ENCODE measurements at places on chromosomes 4 and X.

GRCh38 chrX:36019125-36019524 is 99.6 kb downstream of the CFAP47 start:
- no peak for DNase-seq

DNA sequence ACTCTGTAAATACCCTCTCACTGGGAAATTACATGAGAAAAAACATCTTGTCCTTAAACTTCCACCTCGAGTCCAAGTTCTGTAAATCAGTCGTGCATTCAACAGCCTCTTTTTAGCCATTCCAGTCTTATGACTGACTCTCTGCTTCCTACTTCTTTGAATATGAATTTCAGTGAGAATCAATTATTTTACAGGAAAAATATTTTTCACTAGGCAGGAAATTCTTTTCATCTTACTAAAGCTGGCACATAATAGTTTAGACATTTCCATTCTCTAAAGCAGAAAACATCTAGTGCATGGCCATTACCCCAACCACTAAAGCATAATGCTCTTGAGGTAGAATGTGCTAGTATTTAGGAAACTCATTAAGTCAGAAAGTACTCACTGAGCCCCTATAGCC is 565.7 kb upstream of the FAT1 start:
- DNase-seq: no peak

GRCh38 chr4:169348541-169348940 is 77.8 kb upstream of the SH3RF1 start:
- no peak for DNase-seq

GRCh38 chrX:154040307-154040756 is 20.6 kb upstream of the IRAK1 start:
- no peak for DNase-seq

- no peak for DNase-seq
Measured at GRCh38 chrX:73562458-73562857, 539 bp upstream of the CHIC1 start.

- peak; percentile 50 for DNase-seq
Measured at GRCh38 chr4:105147553-105148161, 981 bp downstream of the TET2 start.

GRCh38 chrX:48940404-48940955 is 16.9 kb downstream of the OTUD5 start:
- DNase-seq: no peak

- peak; percentile 36 for DNase-seq
Measured at GRCh38 chr4:108426493-108426892, 193.9 kb upstream of the RPL34 start.

GRCh38 chr4:124936427-124936826 is 223.9 kb upstream of the ANKRD50 start:
- peak; percentile 76 for DNase-seq

DNA sequence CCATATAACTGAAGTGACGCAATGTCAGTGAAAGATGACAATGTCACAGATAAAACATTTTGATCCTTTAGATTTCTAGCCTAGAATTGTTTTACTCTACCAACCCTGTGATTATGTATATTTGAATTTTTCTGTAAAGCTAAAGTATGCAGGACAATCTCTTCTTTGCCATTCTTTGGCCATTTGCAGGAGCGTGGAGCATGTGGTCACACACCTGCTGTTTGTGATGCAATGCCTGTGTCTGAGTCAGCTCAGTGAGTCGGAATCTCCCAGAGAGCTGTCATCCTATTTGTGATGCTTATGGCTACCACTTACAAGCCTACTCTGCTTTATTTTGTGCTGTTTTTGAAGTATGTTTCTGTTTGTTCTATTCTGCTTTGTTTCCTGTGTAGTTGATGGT is 214.5 kb downstream of the NAF1 start:
- peak; percentile 37 for DNase-seq

DNA sequence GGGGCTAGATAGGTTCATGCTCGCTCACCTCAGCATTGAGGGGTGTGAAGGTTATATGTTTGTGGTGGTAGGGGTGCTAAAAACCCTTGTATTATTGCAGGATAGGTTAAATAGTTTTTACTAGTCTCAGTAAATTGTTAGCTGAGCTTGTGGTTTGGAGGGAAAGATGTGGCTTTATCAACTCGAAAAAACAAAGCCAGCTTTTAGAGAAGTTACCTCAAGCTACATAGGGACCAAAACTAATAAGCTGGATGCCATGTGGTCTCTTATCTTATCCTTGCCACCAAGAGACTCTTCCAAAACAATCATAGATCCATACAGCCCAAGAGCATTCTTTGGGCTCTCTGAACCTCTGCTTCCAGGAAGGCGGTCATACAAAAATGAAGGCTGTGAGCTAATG is 29.2 kb downstream of the MSN start:
- no peak for DNase-seq

GRCh38 chrX:136450050-136450830 is 37.5 kb upstream of the BRS3 start:
- peak; percentile 70 for DNase-seq

DNA sequence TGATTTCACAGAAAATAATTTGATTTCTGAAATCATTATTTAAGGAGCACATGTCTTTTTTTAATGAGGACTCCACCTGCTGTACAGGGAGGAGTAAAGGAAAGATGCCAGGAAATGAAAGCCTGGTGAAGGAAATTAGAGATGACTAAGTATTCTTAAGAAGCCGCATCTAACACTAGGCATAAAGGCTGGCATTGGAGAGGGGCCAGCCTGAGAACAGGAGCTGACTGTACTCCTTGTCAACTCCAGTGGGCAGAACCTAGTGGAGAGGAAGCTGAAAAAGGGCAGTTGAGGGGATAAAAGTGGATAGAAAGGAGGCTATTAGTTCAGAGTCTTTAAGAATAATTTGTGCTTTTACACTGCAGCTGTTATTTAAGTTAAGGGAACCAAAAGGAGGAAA is 393.0 kb downstream of the PPP1R2C start:
- peak; percentile 59 for DNase-seq

GRCh38 chrX:45743081-45743533 is 542.4 kb upstream of the DIPK2B start:
- peak; percentile 90 for DNase-seq

DNA sequence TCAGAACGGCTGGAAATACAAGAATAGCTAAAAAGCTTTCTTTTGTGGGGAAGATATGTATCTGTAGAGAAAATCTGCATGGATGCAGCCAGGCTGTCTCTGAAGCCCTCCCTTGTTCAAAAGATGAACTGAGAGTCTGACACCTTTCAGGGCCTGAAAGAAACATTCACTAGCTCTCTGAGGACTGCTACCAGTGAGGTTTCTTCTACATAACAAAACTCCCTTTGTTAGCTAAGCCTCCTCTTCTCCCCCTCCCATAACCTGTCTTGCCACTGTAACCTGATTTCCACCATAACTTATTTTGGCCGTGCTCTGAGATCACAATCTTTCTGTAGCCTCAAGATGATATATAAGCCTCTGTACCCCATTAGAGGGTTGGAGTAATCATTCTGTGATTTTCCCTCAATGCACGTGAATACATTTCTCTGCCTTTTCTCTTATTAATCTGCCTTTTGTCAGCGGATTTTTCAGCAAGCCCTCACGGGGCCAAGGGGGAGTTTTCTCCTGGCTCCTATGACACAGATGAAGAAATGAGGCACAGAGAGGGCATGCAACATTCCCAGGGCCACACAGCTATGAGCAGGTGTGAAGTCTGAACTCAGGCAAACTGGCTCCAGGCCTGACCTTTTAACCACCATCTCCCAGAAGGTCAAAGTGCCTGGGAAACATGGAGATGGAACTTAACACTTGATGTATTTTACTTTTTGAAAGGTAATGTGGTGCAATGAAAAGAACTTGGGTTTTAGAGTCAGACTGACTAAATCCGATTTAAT is 161.6 kb upstream of the PRDX4 start:
- no peak for DNase-seq

DNA sequence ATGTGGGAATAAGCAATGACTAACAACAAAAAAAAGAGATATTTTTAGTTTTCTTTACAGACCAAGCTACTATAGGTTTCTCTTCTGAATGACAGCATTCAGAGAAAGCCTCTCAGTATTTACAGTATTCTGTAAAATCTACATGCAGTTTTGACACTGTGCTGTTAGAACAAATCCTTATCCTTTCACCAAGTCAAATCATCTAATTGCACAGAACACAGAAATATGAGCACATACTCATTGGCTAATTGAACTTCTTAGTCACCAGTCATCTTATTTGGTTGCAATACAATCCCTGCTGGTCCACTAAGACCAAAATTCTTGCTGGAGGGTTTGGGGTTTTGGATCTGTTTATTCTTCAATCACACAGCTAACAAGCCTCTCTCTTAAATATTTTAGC is 5.7 kb downstream of the ACOT9 start:
- DNase-seq: peak; percentile 42

GRCh38 chrX:101229170-101229569 is 9.6 kb downstream of the DRP2 start:
- DNase-seq: peak; percentile 71

- no peak for DNase-seq
Measured at GRCh38 chrX:7330556-7330955, 182.6 kb upstream of the PUDP start.

GRCh38 chr4:105350859-105351490 is 122.9 kb downstream of the PPA2 start:
- DNase-seq: peak; percentile 28

- peak; percentile 76 for DNase-seq
Measured at GRCh38 chr4:161714022-161714751, 449.6 kb downstream of the FSTL5 start.

GRCh38 chrX:136046295-136047015 is 61.2 kb downstream of the SLC9A6 start:
- DNase-seq: no peak

DNA sequence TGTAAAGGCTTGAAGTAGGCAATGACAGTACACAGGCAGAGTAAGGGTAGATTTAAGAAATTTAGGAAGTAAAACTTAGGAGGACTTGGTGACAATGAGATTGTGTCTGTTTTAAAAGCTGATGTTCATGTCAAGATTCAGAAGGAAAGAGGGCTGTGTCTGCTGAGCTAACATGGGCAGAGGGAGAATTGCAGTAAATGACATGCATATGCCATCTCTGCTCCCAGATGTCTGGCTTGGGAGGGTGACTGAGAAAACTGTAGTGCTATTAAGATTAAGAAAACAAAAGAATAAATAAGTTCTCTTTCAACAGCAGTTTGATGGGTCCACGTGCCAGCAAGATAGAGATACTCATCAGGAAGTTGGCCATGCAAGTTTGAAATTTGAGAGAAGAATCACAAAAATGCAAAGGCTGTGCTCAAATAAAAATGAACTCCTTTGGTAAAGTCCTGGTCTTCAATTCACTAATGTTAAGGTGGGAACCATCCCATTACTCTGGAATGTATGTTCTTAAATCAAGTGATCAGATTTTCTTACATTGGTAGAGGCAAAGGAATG is 7.2 kb downstream of the NFXL1 start:
- no peak for DNase-seq

DNA sequence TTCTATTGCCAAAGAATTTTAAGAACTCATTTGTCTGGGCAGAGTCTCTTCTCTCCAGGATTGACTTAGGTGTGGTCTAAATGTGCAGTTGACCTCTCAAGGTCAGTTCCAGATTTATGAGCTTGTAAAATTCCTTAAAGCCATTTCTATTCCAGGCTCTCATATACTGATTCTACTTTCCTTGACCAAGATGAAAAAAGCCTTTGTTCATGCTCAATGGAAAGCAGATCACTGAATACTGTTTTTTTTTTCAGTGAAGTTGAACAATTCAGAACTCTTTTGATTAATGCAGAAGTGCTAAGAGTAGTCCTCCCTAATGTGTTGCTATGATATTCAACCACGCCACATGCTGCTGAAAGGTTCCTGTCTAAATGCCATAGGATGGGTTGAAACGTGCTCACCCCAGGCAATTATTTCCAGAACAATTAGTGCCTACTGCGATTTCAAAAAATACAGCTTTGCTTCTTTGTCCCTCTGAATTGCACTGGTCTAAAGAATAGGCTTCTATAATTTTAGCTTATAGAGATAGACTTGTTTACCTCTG is 312.4 kb upstream of the PABPC5 start:
- DNase-seq: no peak

- peak; percentile 88 for DNase-seq
Measured at GRCh38 chr4:81164623-81165416, 50.2 kb downstream of the PRKG2 start.

DNA sequence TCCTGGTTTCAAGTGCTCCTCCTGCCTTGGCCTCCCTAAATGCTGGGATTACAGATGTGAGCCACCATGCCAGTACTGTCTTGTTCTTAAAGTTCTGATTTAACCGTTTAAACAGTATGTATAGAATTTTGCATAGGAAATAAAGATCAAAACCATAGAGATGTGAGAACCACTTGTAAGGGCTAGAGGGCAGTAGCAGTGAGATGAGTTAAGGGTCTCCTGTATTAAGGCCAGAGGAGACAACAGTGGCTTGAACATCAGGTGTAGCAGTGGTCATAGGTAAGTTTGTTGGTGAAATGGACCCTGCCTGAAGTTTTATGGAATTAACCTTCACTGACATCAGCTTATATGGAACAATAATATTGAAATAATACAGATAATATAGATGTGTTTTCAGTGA is 155.7 kb downstream of the SLC4A4 start:
- no peak for DNase-seq

GRCh38 chrX:42000836-42001235 is 77.5 kb upstream of the CASK start:
- DNase-seq: no peak

GRCh38 chrX:38985375-38985774 is 184.1 kb downstream of the MID1IP1 start:
- DNase-seq: peak; percentile 6

GRCh38 chr4:174592256-174592984 is 70.1 kb upstream of the HPGD start:
- peak; percentile 21 for DNase-seq

DNA sequence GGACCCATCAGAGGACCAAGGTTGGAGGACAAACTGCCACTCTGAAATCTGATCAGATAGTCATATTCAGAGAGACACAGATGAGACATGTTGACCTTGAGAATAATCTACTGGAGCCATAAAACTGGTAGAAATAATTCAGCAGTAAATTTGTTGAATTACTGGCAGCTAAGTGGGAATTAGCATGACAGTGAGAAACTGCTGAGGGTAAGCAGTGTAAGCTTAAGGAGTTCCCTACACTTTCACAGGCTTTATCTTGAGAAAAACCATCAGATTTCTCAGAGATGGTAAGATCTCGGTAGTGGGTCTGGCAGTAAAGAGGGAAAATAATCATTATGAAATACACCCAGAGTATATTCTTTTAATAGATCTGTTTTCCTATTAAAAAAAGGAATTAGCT is 213.7 kb downstream of the TECRL start:
- no peak for DNase-seq

- no peak for DNase-seq
Measured at GRCh38 chr4:8894424-8894816, 22.8 kb upstream of the HMX1 start.

GRCh38 chrX:54237014-54237413 is 54.0 kb upstream of the FAM120C start:
- no peak for DNase-seq

GRCh38 chr4:46274717-46275116 is 115.2 kb downstream of the GABRA2 start:
- DNase-seq: no peak

- no peak for DNase-seq
Measured at GRCh38 chrX:154991039-154991438, 31.5 kb downstream of the F8 start.
